ENCODE measurements at places on chromosomes 7 and 10.

DNA sequence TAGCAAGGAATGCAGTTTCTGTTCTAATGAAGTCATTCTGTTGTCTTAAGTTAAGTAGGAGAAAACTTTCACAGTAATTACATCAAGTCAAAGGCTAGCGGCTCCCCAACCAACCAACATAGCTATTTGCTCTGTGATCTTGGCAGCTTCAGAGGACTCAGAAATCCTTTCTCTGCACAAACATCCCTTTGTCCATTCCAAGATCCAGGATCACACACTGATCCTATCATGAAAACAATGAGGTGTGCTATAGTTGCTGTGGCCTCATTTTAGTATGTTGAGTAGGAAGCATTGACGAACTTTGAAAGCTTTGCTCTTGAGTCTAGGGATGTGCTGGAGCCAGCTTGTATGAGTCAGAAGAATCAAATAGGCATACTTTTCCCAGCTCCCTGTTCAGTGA lies 218.2 kb upstream of the PRSS58 start:
- no peak for DNase-seq

- no peak for DNase-seq
Observed at GRCh38 chr10:45091968-45092367, 91.2 kb downstream of the ZNF22 start.

DNA sequence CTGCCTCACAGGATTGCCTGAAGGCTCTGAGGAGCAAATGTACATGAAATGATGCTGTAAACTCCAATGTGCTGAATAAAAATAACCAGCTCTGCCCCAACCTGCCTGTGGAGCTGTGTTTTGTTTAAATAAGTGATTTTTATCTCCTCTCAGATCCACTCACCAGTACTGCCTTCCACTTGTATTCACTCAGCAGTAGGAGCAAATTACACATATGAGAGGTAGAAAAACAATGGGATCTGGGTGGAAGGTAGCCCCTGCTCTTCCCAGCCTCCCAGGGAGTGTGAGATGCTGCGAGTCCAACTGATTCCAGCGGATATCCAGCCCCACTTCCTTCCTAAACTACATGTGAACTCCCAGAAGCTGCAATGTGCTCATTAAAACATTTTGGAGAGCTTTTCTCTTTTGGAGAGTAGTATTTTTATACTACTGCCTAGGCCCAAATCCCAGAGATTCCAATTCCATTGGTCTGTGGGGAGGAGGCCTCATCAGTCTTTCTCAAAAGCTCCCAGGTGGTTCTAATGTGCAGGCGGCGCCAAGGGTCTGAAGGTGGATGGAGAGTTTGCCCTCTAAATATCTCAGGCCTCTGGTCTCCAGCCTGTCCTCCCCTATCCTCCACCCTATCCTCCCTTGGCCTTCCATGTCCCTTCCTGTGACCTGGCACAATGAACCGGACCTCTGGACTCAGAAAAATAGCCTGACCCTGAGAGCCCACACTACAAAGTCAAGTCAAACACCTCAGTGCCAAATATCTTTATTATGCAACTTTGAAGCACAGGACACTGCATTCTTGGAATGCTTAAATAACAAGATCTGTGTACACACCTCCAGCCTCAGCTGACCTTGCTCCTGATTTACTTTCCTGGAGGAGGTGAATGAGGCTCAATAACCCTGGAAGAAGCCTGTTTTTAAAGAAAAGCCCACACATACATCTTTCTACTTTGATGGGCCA lies 46.2 kb downstream of the CPVL start:
- no peak for DNase-seq

DNA sequence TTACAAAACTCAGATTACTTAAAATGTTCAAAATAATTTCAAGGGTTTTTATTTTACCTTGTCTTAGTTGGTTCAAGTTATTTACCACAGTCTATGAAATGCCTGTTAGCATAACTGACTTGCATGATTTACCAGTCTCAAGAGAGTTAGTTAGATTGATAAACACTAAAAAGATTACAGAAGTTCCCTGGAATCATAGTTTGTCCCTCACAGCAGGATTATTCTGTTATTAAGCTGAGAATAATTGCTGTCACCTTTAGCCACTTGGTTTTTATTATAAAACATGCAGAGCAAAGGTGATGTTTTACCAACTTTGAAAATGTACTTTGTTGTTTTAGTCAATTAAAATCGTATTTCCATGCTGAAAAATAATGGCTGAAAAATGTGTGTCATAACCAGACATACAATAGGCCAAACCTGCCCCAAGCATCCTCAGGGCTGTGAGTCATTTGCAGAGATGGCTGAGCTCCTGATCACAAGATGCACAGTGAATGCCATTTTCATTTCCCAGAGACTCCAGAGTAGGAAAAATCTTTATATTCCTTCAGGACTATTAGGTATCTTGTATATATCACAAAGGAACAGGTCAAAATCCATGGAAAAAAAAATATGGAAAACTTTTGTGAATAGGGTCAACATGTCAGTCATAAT lies 87.8 kb upstream of the DKK1 start:
- no peak for DNase-seq

- DNase-seq = no peak
Observed at GRCh38 chr7:112386619-112387018, 63.6 kb upstream of the IFRD1 start.

- no peak for DNase-seq
Observed at GRCh38 chr7:108452707-108453106, 3.5 kb downstream of the NRCAM start.

DNA sequence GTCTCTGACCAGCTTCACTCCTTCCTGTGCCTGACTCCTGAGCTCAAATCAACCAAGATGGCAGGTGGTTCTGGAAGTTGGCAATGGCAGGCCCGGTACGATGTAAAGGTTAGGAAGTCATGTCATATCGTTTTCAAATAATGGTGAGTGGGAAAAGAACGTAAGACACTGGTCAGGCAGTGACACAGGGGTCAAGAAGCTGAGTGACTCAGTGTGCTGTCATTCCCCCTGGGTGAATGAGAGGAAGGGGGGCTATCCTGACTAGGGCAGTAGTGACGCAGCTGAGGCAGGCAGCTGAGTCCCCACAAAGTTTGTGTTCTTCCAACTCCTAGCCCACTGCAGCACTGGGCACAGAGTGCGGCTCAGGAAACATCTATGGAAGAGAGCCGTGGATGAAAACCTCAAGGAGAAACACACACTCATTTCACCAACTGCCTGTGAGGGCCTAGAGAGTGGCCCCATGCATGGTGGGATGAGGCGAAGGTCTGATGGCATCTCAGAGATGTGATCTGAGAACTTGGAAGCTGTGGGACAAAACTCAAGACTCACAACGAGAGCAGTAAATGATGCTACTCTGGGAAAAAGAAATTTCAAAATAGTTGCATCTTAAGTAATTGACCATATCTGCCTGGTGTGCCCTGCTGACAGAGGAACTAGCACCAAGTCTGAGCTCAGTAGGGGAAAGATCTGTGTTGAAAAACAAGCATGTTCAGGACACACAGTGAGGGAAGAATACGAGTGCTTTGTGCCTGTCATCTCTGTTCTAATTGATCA lies 23.2 kb downstream of the CREB3L2 start:
- no peak for DNase-seq

DNA sequence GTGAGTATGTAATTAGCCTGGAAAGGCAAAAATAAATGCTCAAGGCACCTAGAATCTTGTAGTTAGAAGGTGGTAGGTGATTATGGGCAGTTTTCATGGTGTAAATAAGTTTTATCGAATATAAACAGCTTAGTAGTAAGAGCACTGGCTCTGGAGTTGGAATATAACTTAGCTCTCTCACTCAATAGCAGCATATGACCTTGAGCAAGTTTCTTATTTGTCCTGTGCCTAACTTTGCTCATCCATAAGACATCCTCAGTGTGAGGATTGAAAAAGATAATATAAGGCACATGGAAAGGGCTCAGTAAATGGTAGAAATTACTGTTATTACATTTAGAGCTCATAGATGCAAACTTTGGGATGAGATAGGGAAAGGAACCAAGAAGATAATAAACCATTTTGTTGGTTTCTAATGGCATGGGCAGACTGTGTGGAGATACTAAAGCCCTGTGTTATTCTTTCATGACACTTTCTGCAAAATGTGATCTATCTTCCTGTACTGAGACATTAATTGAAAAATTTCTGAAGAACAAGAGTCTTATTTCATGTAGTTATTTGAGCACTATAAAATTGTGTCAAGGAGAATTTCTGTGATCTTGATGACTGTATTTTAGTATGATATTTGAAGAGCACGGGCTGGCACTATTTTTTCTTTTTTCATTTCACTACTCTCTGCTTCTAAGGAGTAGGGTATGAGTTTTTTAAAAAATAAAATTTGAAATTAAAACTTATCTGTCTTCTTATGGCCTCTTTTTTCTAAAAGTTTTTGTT lies 3.1 kb downstream of the SLK start:
- DNase-seq = no peak

- no peak for DNase-seq
Observed at GRCh38 chr7:137209151-137209817, 134.2 kb downstream of the PTN start.
